PC-9 (cell line): ENCODE measurements at places on chromosomes 4 and X.
A peak's percentile ranks its signal among the peaks of the same experiment; 100 is the strongest.

DNA sequence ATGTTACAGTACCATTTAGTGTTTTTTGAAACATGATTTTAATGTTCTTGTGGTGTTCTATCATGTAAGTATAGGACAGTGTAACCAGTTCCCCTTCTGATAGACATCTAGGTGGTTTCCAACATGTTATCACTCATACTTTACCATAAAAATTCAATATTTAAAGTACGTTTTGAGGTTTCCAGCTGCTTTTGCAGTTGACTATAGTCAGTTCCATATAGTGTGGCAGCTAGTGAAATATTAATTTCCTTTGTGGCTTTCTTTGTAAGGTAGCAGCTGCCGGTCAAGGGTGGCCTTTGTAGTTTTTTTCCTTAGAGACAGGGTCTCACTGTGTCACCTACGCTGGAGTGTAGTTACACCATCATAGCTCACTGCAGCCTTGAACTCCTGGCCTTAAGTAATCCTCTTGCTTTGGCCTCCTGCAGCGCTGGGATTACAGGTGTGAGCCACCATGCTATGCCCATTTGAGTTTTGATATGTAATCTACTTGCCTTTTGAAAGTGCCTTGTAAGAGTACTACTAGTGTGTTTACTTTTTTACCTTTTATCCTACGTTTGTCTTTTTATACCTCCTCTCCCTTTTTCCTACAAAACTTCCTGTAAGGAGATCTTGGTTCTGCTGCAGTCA is 63.0 kb downstream of the ARHGAP10 start:
- H3K27ac ChIP-seq, result no peak overlapping the region
- H3K36me3 ChIP-seq, result no peaks in the 10 kb centered on the region; the same call in 1 of the 2 replicates
- H3K27me3 ChIP-seq, result no peaks in the 10 kb centered on the region
- DNase-seq, result no peak
- peaks cover 48% of the 10 kb centered on the region for H3K4me1 ChIP-seq

GRCh38 chrX:31323658-31324057 is 251.8 kb upstream of the FTHL17 start:
- DNase-seq, result no peak
- H3K4me3 ChIP-seq, result no peak overlapping the region
- no peaks in the 10 kb centered on the region for H3K27me3 ChIP-seq
- no peaks in the 10 kb centered on the region for H3K4me1 ChIP-seq
- H3K36me3 ChIP-seq, result no peaks in the 10 kb centered on the region
- no peak overlapping the region for H3K27ac ChIP-seq

GRCh38 chr4:151287409-151287808 is 10.4 kb downstream of the PRSS48 start:
- no peak for DNase-seq
- H3K4me1 ChIP-seq, result no peaks in the 10 kb centered on the region
- H3K27ac ChIP-seq, result no peak overlapping the region
- no peaks in the 10 kb centered on the region for H3K27me3 ChIP-seq
- no peak overlapping the region for H3K4me3 ChIP-seq

DNA sequence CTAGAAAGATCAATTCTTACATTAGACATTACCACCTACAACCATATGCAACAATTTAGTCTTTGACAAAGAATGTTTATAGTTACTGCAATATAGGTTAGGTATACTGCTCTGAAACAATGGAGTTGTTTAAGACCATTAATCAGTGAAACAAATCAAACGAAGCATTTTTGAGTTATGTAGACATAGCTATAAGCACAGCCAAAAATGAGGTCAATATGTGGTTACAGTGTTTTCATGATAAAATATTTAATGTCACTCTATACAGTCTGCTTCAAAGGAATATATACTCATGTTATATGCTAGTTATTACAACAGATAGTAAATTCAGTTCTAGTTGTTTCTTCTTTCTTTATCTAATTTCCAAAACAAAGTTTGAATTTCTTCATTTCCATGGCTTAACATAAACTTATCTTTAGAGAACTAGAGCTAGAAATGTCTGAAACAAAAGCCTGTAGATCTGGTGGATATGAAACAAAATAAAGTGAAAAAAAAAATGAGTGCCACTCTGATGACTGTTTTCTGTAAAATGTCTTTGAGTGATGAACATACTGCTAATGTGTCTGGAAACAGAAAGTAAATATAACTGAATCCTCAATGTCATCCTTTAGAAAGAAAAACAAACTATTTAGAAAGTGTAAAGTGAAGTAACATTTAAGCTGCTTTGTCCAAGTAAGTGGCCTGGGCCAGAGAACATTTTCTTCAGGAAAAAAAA is 809.0 kb downstream of the FAT4 start:
- H3K27ac ChIP-seq, result no peak overlapping the region
- no peaks in the 10 kb centered on the region for H3K4me1 ChIP-seq
- H3K27me3 ChIP-seq, result no peaks in the 10 kb centered on the region
- H3K4me3 ChIP-seq, result no peak overlapping the region
- no peak for DNase-seq

GRCh38 chr4:2071252-2071911 is 12.3 kb downstream of the NAT8L start:
- H3K36me3 ChIP-seq, result no peaks in the 10 kb centered on the region
- no peak overlapping the region for H3K27ac ChIP-seq
- H3K4me3 ChIP-seq, result no peak overlapping the region
- DNase-seq, result no peak
- H3K27me3 ChIP-seq, result no peaks in the 10 kb centered on the region

- DNase-seq, result peak; percentile 59
- H3K36me3 ChIP-seq, result no peaks in the 10 kb centered on the region
- H3K4me3 ChIP-seq, result no peak overlapping the region
- no peak overlapping the region for H3K27ac ChIP-seq
- no peaks in the 10 kb centered on the region for H3K4me1 ChIP-seq
- no peaks in the 10 kb centered on the region for H3K27me3 ChIP-seq
Measured at GRCh38 chr4:150302553-150302952, 224.3 kb downstream of the DCLK2 start.

- no peak overlapping the region for H3K4me3 ChIP-seq
- H3K4me1 ChIP-seq, result no peaks in the 10 kb centered on the region
- no peaks in the 10 kb centered on the region for H3K27me3 ChIP-seq
- no peak overlapping the region for H3K27ac ChIP-seq
- DNase-seq, result no peak
Measured at GRCh38 chr4:118756958-118757357, 71.8 kb downstream of the METTL14 start.

- no peak overlapping the region for H3K4me3 ChIP-seq
- no peak overlapping the region for H3K27ac ChIP-seq
- DNase-seq, result no peak
Measured at GRCh38 chr4:122701965-122702364, 30.5 kb upstream of the BBS12 start.
